H9 (cell line): ENCODE measurements at places on chromosomes 3 and 15. TPM values are rescaled to one million over a fixed set of nuclear protein-coding genes. Genes with fewer than 3 reads are reported as not detected.

The FBXO40 gene
- 0.04 and 0.15 TPM in 2 replicates for total RNA-seq

GRCh38 chr3:190533511-190534281, 19.8 kb downstream of the IL1RAP start:
- no peak for DNase-seq

DNA sequence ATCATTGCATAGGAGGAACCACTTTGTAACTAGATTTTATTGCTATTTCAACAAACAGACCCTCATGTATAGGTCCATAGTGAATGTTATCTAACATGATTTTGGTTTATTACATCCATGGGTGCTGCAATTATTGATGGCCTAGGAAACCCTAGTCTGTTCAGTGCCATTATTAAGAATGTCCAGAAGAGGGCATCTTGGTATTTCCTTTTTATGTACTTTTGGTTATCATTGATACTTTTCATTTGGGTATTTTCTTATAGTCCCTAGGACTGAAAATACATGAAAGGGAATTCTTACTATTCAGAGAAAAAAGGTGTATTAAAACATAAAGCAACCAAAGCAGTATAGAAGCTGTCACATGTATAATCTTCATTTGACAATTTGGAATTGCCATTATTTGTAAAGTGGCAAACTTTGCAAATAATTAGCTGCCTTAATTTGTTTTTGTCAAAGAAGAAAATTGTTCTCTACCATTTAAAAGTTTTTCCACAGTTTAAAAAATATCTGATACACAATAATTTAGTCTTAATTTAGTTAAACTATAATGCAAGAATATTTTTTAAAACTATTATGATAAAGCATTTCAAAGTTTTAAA, 48.7 kb downstream of the CNOT10 start:
- no peak for DNase-seq

- no peak for DNase-seq
Observed at GRCh38 chr15:62307551-62307950, 142.5 kb upstream of the C2CD4B start.

DNA sequence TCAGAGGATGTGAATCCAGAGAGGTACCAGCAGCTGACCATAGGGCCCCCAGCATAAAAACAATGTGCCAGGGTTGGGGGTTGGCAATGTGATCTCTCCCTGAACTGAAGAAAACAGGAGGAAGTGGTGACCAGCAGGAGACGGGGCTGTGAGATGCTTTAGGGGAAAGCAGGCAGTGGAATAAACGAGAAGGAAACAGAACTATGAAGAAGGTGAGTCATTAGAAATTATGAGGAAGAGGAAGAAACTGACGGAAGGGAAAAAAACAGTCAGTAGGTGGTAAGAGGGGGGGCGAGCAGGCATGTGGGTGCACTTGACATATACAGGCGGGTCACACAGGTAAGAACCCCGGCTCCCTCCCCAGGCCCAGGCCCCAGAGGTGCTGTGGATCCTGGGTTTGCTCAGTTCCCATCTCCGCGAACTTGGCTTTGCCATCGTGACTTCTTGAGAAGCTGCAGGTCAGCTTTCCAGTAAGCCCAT, 42.2 kb upstream of the B3GNT5 start:
- DNase-seq, result no peak

DNA sequence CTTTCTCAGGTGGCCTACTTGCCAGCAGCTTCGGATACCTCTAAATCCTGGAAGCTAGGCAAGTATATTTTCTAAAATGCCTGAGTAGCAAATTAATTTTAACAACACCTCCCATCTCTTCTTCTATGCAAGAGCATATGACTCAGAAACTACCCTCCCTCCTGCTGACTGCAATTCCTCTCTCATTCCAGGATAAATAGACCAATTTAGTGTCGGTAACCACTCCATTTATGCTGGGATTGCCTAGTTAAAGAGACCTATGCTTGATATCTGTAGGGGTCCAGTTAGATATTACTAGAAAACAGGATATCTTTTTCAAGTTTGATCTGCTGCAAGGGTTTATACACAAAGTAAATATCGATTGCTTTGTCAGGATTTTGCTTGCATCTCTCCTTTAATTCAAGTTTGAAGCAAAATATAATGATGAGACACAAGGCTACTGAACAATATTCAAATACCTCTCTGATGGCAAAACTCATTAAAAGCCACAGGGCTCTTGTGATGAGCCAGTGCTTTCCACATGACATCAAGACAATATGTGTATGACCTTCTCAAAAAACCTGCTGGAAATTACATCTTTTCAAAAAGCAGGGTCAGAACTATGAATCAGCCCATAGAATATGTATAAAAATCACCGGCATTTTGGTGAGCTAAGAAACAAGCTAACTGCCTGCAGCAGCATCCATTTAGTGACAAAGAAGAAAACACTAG, 491.6 kb upstream of the NECTIN3 start:
- no peak for DNase-seq

DNA sequence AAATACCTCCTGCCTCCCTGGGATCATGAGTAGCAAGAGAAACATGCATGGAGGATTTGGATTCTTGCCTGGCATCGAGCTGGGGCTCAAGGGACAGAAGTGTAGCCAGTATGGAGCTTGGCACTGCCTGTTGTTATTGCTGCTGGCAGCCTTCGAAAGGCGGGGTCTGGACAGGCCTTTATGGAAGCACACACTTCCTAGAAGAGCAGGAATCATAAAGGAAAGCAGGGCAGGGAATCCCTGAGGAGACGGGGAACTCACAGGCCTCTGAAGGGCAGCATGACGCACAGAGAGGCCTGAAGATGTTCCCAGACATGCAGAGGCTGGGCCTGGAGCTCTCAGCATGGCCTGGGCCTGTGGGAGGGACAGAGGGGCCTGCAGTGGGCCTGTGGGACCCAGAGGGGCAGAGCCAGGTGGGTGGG, 18.6 kb upstream of the SLC41A3 start:
- DNase-seq, result no peak
